ENCODE measurements at places on chromosomes 2 and 18.

- DNase-seq, result peak; percentile 18
Measured at GRCh38 chr2:173750353-173750801, 214.8 kb downstream of the SP3 start.

GRCh38 chr2:128410035-128410757 lies 91.5 kb upstream of the HS6ST1 start:
- DNase-seq, result no peak

- DNase-seq, result no peak
Measured at GRCh38 chr18:12085786-12086185, 7.9 kb upstream of the ANKRD62 start.

DNA sequence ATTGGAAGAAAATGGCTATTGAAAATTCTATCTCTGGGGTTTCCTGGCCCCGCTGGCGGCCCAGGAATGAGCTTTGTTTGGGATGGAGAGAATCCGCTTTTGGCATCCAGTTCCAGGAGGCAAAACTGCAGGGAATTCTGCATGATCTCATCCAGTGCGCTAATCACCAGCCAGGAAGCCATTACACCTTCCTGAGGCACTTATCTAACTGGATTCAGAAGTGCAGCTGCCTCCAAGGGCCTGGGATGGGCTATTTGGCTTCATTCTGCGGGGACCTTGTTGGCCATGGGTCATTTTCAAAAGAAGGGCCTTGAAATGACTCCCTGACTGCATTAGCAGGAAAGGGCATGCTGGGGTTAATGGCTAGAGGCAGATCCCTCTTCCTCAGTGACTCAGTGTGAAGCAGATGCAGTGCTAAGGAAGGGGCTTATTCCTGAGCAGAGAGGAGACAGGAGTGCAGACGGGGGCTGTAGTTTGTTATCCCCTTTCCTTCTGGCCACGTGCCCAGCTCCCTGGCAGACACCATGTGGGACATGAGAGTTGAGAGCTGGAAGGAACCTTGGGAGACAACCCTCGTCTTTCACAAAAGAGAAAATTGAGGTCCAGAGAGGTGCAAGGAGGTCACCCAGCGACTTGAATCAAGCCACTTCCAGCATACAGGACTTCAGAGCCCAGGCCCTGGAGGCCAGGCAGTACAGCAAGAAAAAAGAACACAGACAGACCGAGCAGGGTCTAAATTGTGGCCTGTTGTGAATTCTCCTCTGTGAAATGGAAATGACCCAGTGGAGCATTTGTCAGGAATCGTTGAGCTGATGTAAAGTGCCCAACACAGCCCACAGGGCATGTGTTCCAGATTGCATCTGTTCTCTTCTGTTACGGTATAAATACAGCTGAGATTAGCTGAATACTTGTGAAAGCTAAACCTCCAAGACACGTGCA lies 161.8 kb downstream of the PRKCE start:
- peak; percentile 43 for DNase-seq

- no peak for DNase-seq
Measured at GRCh38 chr2:192127434-192127833, 67.3 kb downstream of the TMEFF2 start.

- no peak for DNase-seq
Measured at GRCh38 chr18:39587586-39587985, 2022.0 kb upstream of the CELF4 start.

DNA sequence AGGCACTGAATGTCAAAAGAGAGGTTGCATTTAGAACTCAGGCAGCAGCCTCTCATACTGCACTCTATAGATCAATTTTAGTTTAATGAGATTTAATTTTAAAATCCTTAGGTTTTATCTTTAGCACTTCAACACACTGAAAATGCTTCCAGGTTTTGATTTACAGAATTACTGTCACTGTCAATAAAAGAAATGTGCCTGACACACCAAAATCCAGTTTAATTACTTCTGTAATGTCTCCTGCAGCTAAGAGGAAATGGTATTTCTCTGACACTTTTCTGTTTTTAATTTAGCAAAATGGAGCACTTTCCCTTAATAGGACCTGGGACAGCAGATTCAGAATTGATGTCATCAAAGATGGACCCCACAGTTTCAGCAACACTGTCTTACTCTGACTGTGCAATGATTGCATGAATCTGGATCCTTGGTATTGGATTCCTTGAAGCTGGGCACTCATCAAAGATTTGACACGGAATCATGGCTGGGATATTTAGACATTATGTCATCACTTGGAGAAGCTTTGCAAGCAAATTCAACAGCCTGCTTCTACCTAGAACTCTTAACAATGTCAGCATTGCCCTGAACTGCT lies 576.5 kb downstream of the NRXN1 start:
- no peak for DNase-seq

DNA sequence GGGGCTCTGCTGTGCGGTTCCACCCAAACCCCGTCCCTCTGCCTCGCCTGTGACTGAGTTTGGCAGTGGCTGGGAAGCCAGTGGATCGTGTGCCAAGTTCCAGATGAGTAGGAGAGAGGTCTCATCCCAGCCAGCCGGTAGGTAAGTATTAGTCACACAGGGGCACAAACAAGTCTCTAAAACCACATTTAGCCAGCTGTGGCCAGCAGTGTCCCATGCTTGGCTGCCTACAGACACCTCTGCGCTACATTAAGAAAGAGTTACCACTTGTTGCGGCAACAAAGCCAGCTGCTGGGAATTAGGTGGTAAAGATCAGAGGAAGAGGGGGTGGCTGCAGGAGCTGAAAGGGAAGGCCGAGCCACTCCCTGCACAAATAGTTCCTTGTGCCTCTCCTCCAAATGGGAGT lies 81.2 kb downstream of the GATA6 start:
- no peak for DNase-seq

DNA sequence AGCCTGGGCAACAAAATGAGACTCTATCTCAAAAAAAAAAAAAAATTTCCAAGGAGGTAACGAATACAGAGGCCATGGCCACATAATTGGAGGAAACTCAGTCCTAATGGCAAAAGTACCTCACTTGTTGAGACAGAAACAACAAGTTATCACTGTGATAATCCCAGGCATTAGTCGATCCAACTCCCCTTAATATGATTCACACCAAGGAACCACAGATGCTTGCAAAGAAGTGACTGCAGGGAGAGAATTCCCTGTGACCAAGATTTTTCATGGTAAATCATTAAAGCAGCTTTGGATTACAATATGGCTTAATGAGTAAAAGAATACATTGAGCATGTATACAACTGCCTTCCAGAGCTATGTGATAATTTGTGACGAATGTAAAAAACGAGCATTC lies 80.4 kb upstream of the RNU4ATAC start:
- no peak for DNase-seq

- peak; percentile 53 for DNase-seq
Measured at GRCh38 chr2:199458009-199458805, 468 bp upstream of the SATB2 start.

DNA sequence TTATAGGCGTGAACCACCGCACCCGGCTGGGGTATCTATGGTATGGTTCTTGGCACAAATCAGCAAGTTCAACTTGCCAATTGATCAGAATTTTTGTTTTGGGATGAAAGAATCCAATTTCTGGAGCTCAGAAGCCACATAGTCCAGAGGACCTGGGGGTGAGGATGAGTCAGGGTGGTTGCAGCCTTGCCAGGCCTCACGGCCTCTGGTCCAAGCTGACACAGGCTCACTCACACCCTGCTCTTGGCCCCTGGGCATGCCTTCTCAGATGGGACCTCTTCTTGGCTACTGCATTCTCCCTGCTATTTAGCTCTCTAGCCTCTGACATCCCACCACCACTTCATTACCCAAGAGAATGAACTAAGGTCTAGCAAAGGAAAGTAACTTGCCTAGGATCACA lies 16.3 kb downstream of the CAPG start:
- no peak for DNase-seq

- peak; percentile 22 for DNase-seq
Measured at GRCh38 chr2:240060977-240061591, 7.8 kb upstream of the OR6B3 start.

DNA sequence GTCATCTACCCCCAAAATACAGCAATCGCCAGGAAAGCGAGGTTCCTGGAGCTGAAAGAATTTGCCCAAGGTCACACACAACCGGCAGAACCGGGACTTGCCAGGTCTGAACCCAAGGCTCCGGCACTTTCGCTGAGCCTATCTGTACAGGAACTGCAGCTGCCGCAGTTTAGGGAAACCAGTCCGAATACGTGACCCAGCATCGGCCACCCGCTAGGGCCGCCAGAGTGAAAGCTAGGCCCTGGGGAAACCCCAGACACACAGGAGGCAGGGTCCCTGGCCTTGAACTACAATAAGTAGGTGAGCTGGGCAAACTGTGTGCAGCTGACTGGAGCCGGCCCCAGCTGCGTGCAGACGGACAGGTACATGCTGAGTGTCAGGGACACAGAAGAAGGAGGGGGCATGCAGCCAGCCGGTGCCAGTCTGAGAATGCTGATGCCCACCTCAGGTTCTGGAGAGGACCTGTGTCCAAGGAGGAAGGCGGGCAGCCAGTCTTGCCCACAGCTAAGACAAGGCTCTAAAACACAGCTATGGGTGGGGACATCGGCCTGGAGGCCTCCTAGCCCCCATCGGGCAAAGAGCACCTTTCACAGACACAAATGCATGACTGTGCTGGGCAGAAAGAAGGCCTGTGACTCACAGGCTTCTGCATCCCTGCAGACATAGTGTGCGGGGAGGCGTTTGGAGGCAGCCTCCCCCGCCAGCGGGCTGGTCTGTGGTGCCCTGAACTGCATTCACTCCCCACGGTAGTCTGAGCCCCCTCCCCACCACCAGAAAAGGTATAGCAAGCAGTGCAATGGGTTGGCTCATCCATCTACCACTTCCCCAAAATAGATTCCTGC lies 107.4 kb upstream of the ID2 start:
- DNase-seq, result no peak

DNA sequence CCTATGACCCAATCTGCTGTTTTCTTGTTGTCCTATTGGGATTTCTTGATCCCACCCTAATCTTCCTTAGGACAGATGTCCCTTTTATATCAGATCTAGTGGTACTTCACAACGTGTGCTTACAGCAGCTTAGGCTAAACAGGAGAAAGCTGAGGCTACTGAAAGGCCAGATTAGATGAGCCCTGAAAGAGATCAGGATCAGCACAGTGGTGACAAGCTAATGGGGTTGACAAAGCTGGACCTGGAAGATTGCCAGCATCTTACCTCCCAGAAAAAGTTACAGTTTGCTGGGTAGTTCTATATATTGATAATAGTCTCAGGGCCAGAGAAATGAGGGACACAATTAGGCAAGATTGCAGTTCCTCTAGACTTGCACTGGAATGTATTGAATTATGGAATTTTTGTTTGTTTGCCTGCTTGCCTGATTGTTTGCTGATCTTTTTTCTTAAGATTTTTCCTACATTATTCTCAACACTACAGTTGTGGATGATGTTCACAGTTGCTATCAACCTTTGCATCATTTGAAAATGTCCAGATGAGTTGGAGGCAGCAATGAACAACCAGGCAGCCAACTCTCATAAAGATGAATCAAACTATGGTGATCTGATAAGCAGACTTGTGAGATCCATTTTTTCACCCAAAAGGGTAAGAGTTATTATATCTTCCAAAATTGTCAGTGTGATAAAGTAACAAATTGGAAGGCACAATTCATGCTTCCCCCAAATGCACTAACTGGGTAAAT lies 49.1 kb upstream of the PIK3C3 start:
- DNase-seq, result peak; percentile 32

- DNase-seq, result no peak
Measured at GRCh38 chr2:214484239-214484638, 73.4 kb downstream of the VWC2L start.

GRCh38 chr2:128037649-128038048 lies 9.8 kb upstream of the SAP130 start:
- DNase-seq, result no peak

DNA sequence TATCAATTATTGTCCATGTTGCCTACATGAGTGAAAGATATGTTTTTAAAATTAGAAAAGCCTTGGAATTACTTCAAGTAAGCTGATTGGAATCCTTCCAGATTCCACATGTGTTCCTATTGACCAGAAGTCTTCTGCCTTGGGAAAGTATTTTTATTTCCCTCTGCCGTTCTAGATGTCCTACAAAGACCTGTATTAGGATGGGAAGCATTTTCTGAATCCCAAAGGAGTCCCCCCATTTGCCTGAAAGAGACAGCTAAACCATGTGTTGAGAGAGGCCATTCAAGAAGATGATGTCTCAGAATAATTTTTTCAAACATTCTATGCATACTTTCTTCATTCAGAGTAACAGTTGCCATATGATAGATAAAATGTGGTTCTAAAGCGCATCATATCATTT lies 19.0 kb upstream of the MYO1B start:
- no peak for DNase-seq

DNA sequence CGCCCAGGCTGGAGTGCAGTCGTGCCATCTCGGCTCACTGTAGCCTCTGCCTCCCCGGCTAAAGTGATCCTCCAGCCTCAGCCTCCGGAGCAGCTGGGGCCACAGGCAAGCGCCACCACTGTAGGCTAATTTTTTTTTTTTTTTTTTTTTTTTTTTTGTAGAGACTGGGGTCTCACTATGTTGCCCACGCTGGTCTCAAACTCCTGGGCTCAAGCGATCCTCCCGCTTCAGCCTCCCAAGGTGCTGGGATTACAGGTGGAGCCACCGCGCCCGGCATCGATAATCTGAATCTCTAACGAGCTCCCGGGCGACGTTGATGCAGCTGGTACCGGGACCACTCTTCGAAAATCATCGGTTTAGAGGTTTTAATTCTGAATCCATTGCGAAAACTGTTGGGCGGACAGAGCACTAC lies 520 bp upstream of the CYP20A1 start:
- peak; percentile 25 for DNase-seq

DNA sequence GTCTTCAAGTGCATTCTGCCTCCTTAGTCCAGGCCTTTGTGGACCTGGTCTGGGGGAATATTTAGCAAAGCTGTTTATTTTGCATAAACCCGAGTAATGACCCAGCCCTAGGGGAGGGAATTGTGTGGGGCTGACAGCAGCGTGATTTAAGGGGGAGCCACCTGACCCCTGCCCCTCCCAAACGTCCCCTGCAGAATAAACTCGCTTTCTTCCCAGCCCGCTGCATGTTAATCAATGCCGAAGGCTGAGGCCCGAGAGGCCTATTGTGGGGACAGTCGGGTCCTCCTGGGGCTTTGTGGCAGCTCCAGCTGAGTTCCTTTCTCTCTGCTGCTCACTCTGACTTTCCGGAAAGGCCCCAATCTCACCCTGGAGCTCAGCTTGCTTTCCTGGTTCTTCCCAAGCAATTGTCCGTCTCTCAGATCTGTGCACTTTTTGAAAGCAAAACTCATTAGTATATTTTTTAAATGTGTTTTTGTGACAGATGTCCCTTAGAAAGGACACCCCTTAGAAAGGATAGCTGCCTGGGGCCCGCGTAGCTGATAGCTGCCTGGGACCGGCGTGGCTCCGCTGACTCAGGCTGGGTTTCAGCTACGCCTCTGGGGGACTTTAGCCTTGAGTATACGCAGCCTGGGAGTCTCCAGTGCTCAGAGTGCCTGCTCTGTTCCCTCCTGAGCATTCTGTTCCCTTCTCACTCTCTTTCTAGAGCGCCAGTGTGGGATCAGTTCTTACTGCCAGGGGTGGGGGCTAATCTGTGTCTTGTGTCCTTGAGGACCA lies 158.3 kb downstream of the GLI2 start:
- DNase-seq, result no peak

- peak; percentile 47 for DNase-seq
Measured at GRCh38 chr2:60530660-60531281, 22.7 kb downstream of the BCL11A start.
